ENCODE measurements at places on chromosomes 12 and 14.

DNA sequence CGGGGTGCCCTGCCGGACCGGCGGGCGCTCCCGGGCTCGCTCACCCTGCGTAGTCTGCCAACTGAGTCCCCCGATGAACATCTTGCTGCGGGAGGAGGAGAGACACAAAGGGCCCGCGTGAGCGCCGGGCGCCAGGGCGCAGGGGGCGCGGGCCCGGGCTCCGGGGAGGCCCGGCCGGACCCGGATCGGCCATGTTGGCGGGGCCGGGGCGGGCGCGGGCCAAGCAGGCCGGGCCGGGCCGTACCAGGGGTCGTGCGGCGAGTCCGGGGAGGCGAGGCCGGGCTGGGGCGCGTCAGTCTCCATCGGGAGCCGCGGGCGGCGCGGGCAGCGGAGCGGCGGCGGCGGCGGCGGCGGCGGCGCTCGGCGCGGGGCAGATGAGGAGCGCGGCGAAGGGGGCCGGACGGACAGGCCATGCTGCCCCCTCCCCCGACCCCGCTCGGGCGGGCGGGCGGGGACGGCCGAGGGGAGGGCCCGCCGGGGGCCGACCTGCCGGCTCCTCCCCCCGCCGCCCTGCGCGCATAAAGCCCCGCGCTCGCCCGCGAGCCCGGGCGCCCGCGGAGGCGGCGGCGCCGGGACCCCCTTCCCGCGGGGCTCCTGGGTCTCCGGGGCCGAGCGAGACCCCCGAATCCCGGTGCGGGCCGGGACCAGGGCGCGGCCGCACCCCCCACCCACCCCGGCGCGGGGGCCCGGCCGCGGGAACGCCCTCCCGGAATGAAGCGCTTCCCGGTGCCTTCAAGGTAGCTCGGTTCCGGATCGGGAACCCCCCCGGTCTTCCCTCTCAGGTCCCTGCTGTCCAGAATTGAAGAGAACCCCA, at the start of gene MSI1:
Gene MSI1, minus strand, starts transcription at position 376 of the 814 bp plus-strand sequence. Its CDS starts 73 bp downstream, at position 303.
- DNase-seq, result no peak

- DNase-seq, result no peak
Measured at GRCh38 chr14:101031721-101032120, 128.2 kb upstream of the RTL1 start.

DNA sequence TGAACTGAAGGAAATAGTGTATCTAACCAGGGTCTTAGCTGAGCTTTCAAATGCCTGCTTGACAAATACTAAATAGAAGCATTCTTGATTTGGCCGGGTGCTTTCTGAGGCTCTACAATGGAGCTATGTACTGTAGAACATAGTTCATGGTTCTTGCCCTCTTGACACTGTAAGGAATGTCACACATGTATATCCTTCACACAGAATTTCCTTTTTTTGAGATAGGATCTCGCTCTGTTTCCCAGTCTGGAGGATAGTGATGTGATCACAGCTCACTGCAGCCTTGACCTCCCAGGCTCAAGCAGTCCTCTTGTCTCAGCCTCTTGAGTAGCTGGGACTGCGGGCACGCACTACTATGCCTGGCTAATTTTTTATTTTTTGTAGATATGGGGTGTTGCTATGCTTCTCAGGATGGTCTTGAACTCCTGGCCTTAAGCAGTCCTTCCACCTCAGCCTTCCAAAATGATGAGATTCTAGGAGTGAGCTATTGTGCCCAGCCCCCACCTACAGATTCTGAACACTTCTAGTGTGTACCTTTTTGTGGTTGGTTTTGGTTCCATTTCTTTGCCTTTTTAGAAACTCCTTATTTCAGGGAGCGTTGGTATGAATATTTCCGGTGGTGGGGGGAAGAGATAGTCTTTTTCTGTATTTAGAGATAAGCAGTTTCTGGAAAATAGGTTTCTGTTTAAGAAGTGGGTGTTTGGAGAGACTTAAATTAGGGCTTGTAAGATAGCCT, 4.2 kb downstream of the MLXIP start:
- no peak for DNase-seq

DNA sequence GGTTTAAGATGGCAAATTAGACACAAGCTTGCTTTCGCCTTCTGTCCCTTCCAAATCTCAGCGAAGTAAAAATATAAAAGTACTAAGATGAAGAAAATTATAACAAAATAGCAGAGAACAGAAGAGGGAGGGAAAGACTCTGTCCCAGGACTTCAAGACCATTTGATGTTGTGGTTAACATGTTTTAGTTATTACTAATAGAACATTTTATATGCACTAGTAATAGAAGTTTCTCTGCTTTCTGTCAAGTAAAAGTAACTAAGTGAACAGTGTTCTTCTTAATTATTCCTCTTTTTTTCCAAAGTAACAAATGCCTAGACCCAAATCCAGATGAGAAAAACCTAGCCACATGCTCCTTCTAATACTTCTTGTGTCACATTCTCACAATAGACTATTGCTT, 85.1 kb upstream of the DAAM1 start:
- DNase-seq, result no peak

DNA sequence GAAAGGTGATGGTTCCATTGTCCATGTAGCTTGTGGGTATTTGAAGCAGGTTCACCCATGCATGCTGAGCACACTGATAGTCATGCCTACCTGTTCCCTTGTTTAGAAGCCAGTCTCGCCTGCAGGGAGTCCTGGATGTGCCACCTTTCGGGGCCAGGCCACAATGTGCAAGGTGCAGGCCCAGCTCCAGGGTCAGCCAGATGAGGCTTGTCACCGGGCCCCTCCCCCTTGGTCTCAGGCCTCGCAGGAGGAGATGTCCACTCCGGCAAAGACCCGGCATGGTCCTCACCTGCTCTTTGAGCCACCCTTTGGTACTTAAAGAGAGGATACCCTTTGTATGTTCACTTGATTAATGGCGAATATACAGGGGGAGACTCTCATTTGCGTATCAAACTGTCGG, 140.4 kb upstream of the RTL1 start:
- DNase-seq, result no peak

GRCh38 chr12:67884596-67884995, 104.7 kb upstream of the IFNG-AS1 start:
- no peak for DNase-seq

DNA sequence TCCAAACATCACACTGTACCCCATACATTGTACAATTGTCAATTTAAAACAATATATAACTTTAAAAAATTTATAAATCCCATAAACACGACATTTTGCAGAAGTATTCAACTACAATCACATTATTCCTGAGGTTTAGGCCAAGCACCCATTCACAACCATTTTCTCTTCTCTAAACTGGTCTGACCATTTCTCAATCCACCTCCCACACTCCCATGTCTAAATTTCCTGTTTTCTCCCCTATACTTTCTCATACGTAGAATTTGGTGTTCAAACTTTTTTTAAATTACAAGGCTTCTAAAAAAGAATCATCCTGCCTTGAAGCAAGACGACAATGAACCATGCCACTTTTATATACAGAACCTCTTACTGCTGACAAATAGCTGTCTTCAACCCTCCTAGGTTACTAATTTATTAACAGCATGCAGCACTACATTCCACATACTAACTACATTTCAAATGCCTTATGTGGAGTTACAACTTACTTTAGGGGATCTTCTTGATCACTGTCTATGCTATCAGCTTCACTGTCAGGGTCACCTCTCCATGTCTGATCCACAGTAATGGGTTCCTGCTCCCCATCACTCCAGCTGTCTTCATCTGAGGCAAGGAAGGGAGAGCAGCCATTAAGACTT, 3.4 kb downstream of the KANSL2 start:
- no peak for DNase-seq

DNA sequence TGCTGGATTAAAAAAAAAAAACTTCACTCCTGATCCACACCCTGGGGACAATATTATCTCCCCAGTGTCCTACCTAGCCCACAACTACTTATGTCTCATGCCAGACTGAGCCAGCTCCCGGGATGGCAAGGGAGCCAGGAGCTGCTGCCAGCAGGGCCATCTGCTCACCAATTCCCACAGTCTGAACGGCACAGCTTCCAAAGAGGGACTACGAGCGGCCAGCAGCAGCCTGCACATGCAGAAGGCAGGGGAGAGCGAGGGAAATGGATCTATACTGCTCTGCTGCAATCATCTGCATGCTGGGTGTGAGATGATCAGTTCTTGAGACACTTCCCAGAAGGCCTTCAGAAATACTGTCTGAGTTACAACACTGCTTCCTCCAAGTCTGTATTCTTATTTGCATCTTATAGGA, 11.1 kb downstream of the SSH1 start:
- DNase-seq, result peak; percentile 57

DNA sequence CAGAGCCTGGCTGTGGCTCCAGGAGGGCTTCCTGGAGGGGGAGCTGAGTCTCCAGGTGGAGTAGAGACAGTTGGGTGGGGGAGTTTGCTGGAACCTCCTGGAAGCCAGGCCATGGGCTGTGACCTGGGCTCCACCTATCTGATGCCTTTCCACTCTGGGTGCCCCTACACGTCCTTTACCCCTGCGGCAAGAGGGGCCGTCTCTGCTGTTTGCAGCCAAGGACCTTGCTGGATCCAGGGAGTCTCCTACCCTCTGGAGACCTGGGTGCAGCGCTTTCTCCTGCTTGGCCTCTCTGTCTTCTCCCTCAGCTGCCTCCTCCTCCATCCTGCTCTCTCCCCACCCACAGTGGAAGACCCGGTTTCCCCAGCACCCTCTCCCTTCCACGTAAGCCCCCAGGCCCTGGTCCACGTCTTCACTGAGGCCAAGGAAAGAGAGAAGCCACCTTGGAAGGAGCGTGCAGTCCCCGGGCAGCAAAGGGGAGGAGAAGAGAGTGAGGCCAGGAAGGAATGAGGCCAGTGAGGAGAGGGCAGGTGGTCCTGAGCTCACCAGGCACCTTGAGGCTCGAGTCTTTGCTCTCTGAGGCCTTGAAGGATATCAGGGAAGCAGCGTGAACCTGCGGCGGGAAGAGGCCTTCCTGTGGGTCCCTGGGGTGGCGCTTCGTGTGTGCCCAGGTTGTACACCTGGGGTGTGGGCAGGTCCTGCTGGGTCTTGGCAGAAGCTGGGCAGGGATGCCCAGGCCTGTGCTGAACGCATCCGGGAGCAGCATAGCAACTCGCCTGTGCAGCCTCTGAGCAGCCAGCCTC, 294.3 kb upstream of the RTL1 start:
- no peak for DNase-seq

- no peak for DNase-seq
Measured at GRCh38 chr14:105748204-105748578, 221.8 kb downstream of the TMEM121 start.

- no peak for DNase-seq
Measured at GRCh38 chr12:121366063-121366459, 13.8 kb upstream of the ANAPC5 start.

DNA sequence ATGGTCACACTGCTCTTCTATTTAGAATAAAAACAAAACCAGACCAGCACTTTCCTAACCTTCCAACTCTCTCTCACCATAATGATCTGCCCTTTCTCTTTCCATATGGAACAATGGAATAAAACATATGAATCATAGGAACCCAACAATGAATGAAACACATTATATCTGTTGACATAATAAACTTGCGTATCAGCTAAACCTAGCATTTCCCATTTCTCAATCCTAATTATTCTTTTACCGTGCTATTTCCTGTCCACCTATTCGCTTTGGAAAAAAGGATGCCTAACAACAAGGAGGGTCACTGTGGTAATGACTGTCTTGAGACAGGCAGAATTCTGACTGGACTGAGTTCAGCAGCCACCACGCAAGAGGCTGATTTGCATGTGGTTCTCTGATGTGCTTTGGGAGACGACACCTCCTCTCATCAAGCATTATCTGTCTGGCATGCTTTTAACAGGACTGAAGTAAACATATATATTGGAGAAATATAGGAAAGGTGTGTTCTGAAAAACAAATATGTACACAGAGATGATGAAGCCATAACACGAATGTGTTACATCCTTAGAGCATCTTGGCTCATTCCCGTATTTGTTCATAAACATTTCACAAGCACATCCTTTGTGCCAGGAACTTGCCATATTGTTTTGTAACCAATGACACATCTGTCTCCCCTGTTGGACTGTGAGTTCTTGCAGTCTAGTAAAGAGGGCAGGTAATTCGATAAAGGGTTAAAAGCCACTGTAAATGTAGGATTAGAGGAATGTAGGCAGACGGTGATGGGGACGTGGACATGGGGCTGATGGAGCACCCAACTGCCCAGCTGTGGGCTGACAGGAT, 87.7 kb downstream of the PTPRB start:
- no peak for DNase-seq

GRCh38 chr12:22653791-22654190, 28.8 kb downstream of the ETNK1 start:
- no peak for DNase-seq

DNA sequence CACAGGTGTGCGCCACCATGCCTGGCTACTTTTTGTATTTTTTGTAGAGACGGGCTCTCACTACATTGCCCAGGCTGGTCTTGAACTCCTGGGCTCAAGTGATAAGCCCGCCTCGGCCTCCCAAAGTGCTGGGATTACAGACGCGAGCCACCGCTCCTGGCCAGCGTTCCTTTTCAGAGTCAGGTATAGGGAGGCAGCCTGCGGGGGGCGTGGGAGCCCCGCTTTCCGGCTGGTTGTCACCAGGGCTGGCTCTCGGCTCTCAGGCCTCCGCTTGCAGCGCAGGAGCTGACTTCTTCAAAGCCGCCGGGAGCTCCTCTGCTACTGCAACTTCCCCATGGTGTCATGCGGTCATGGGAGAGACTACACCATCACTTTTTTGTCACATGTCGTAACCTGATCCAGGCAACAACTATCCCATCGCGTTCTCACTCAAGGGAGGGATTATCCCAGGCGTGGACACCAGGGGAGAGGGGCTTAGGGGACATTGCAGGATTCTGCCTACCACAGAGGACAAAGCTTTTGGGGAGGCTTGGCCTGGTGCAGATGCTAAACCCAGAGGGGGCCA, 129.4 kb downstream of the SCARB1 start:
- no peak for DNase-seq

DNA sequence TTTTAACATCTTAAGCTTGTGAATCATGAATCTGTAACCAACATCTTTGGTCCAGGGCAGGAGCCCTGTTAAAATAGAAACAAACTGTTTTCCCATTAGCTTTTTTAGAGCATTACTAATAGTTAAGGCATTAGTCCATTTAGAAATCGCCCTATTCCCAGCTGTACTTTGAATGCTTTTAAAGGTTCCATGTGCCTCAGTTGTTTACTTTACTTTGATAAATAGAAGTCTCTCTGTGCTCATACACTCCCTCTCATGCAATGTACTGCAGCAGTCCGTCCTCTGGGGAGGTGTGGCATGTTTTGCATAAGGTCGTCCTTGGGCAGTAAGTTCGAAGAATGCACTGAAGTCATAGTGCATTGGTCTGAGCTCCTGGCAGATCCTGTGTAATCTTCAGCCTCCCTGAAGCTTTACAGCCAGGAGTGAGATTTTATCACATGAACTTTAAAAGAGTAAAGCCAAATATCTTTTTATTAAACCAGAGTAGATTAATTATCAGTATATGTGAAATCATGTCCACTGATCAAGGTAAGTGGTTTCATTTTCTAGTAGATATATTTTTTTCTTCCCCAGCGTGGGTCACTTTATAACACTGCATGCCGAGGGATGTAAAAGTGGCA, 134.7 kb downstream of the FGD4 start:
- no peak for DNase-seq

GRCh38 chr12:129532082-129532481, 371.7 kb downstream of the TMEM132D start:
- DNase-seq, result no peak

- DNase-seq, result no peak
Measured at GRCh38 chr14:54609576-54609975, 42.6 kb downstream of the SAMD4A start.
